ENCODE measurements at places on chromosomes 3 and 15.

- no peak for DNase-seq
Measured at GRCh38 chr15:52171386-52171785, 19.8 kb downstream of the GNB5 start.

DNA sequence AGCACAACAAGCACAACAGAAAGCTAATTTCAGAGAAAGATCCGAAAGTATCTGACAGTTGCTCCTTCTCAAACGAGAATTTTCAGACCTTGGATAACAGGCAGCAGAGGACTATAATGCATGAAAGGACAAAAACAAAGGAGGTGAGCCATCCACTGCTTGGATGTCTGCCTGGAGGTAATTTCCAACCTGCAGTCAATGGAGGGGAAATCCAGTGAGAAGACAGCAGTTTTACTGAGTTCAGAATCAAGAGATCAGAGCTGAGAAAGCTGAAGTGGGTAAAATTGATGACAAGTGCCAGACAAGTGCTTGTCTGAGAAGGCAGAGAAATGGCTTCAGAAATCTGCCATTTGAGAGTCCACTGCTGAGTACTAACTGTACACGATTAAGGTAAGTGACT is 22.1 kb downstream of the UBE3A start:
- no peak for DNase-seq

DNA sequence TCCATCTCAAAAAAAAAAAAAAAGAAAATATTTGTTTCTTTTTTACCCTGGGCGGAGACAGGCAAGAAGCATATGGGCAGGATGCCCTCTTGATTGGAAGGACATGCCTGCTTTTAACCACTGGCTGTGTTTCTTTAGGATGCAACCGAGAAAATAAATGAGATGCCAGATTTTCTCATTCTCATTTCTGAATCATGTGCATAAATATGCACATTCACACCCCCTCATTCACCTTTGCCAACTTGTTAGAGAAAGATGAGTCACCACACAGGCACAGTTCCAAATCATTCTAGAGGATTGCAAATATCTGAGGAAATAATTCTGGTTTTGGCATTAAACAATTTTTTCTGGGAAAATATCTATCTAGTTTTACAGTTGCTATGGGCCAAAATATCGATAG is 3.3 kb downstream of the LIPH start:
- DNase-seq: no peak

- DNase-seq: no peak
Measured at GRCh38 chr3:182000447-182000846, 288.7 kb downstream of the SOX2 start.

GRCh38 chr3:192371870-192372400 is 355.4 kb downstream of the FGF12 start:
- no peak for DNase-seq

DNA sequence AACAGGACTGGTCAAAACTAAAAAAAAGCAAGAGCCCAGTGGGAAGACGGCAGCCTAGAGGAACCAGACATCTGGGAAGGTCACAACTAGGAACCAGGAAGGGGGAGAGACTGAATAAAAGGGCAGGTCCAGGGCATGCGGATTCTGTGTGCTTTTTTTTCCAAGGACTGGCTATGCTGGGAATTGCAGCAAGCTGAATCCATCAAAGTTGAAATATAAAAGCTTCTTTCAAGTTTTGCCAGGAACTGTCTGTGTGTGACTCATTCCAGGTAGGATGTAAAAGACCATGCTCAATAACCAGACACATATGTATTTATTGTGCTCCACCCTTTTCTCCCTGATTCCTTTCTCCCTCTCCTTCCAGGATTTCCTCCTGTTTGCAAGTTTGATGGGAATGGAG is 47.9 kb upstream of the CCDC80 start:
- no peak for DNase-seq

DNA sequence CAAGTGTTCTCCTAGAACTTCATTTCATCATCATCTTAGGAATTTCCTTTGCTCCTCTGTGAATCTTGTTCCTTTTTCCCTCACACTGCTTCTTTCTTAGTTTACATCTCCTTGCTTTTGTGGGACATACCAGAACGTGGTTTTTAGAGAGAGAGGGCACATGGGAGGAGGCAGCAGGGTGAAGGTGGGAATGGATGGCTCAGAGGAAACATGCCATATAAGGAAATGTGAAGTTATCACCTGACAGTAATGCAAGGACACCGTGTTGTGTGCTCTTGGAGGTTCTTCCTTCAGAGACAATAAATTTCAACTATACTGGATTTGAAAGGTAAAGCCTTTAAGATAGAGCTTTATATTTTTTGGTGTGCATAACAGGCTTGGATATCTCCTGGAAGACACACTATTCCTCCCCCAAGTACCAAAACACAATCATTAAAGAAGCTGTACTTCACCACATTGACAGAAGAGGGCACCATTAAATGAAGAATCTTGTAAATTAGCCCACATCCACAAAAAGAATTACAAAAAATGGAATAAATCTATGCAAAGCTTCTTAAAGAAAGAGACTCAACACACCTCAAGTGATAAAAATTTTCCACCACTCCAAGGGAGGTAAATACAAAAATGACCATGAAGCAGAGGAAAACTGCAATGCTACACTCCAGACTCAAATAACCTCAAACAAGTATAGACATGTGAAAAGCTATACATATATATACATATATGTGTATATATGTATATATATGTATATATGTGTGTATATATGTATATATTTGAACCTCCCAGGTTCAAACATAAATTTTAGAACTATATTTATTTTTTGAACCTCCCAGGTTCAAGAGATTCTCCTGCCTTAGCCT is 26.1 kb downstream of the RPL39L start:
- no peak for DNase-seq

DNA sequence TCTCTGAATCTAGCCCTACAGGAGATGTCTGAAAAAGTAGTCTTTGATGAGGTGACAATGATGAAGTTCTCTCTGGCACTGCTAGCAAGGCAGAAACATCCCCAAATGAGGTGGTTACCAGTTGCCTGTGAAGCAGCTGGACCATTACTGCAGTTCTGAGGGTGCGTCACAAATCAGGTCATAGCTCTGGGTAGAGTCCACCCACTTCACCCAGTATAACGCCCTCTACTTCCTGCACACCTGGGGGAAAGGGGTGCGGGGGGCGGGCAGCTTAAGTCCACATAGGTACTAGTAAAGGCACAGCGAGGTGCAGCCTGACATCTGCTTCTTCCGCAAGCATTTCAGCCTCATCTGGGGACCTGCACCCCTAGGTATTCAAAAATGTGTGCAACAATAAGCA is 13.4 kb upstream of the SATB1 start:
- no peak for DNase-seq

- no peak for DNase-seq
Measured at GRCh38 chr15:61584410-61584809, 355.3 kb upstream of the RORA start.

DNA sequence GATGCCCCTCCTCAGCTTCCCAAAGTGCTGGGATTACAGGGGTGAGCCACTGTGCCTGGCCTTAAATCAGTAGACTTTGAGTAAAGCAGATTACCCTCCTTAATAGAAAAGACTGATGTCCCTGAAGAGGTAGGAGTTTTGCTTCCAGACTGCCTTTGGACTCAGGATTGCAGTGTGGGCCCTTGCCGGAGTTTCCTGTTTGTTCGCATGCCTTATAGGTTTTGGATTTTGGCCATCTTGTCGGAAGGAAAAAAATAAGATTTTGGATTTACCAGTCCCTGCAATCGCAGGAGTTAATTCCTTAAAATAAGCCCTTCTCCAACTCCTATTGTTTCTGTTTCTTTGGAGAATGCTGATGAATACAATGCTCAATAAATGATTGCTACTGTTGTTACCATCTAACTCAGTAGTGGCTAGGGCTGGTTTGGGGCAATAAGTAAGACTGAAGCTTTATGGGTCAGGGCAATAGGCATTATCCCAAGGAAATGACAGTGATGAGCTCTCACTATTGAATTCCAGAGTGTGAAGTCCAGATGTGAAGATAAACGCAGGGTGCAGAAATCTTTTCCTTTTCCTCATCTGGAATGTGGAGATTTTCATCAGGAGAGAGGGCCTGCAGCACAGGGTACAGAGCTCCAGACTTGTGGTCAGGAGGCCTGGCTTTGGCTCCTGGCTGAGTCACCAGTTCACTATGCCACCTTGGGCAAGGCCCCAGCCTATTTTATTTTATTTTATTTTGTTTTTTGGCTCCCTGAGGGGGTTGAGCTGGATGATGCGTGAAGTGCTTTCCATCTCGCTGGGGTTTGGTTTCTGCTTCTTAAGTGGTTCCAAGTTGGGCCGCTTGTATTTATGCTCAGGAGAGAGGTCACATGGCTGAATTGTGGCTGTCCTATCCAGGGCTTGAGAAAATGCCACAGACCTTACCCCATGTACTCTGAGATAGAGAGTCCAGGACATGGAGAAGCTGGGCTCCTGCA is 25.3 kb downstream of the FOXL2 start:
- DNase-seq: no peak

DNA sequence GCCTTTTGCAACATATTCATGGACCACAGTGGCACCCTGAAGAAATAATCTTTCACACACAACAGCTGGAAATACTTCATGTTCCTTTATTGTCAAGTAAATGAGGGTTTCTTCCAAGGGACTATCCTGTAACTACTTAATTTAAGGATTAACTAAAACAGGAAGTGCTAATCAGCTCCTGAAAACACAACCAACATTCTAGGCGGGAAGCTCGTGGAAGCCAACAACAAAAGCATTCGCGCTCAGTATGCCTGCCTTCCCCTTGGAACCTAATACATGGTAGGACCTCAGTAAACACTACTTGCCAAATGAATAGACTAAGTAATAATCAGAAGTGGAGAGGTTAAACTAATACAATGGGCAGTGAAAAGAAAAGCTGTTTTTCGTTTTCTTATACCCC is 300.9 kb downstream of the RORA start:
- DNase-seq: no peak

GRCh38 chr15:90145259-90145658 is 43.0 kb upstream of the IDH2 start:
- DNase-seq: no peak

DNA sequence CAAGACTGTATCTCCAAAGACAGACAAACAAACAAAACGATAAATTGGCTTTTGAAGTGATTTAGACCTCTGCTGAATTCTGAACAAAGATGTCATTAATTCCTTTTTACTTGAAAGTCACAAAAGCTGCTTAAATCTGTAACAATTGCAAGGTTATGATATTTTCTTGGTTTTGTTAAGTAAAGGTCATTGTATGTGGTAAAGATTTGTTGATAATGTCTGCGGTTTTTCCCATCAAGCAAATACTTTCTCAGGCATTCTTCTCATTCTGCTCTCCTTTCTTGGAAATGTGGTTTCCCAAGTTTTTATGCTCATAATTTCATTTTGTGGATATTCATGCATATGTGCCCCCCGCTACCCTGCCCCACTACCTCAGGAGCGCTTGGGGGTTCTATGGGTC is 116.5 kb downstream of the SLMAP start:
- no peak for DNase-seq

DNA sequence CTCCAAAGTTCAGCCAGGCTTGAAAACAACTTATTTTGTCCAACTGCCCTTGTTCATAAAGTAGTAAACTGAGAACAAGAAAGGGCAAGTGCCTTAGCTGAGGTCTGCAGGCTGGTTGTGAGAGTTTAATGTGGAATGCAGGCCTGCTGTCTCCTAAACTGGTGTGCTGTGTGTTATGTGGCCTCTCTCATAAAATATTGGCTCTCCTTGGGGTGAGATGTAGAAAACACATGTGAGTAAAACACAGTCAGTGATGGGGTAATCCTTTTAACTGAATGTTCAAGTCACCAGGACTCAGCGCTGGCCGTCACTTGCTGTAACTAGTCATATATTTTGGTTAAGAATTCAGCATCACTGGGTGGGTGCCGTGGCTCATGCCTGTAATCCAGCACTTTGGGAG is 7.1 kb upstream of the ST6GAL1 start:
- no peak for DNase-seq

- no peak for DNase-seq
Measured at GRCh38 chr3:171831936-171832335, 11.2 kb upstream of the TMEM212 start.

Measured in C1 segment of cervical spinal cord (tissue), 14 donors.